ENCODE measurements at places on chromosomes 3 and 15.
A peak's percentile ranks its signal among the peaks of the same experiment; 100 is the strongest.

GRCh38 chr3:155101398-155101797, 21.3 kb downstream of the MME start:
- DNase-seq, result peak; percentile 55

DNA sequence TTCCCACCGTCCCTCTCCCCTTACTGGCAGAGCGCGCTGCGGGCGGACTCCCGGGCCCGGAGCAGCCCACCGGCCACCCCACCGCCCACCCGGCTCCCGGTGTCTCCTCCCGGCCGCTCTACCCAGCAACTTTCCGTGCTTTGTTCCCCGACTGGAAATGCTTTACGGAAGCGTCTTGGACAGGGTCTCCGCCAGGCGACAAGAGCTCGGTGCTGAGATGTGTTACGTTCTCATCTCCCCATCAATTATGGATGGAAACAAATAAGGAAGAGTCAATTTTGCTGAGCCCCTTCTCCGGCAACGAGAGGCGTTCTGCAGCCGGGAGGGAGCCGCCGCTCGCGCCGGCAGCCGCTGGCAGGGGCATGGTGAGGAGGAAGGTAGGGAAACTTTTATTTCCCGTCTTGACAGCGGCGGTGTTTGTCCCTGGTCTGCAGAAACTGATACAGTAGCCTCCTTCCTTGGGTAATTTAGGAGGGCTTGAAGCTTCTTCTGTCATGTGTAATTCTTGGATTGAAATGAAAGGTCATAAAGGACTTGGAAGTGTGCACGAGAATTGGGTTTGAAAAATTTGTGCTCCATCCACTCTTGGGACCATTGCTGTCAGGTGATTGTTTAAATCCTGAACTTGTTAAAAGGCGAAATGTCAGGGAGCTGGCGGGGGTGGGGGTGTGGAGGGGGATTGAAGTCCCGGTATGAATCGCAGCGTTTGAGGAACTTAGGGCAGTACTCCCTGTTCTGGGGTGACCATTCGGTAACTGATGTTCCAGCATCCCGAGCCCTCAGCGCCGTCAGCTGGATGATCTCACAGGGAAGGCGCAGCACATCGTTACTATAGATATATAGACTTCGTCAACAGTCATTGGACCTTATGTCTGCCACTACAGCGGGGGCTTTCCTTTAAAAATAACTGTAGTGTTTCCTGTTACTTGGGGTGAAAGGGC, 1.5 kb downstream of the SEMA6D start:
- DNase-seq, result peak; percentile 36

DNA sequence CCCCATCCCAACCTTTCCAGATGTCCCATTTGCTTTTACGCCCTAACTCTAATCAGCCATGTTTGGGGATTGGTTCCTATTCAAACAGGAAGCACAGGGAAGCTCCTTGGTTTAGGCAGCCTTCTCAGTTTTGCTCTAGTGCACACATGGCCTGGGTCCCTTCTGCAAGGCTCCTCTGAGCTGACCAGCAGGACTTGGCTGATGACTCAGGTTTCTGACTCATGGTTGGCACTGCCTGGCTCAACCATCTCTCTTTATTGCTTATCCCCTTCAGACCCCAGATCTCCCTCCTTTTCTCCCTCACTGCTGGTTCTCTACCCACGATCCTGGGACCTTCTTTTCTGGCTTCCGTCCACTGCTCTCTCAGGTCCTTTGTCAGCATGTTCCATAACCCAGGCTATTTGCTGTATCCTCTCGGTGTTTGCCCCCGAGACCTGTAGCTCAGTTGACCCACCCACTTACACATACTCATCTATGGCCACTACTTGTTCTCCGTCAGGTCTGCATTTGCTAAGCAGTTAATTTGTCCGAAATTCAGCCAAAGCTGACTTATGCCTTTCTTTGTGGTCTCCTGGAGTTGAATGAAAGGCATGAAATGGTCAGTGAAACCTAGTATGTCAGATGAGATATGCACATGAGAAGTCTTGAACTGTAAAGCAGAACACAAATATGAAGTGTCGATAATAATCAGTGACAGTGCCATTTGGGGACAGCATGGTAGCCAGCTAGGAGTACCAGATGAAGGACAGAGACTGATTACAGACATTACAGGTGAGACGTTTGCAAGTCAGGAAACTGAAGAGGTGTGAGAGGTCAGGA, 323.5 kb upstream of the ROPN1 start:
- peak; percentile 30 for DNase-seq

GRCh38 chr3:85922374-85922773, 963.6 kb downstream of the CADM2 start:
- no peak for DNase-seq

DNA sequence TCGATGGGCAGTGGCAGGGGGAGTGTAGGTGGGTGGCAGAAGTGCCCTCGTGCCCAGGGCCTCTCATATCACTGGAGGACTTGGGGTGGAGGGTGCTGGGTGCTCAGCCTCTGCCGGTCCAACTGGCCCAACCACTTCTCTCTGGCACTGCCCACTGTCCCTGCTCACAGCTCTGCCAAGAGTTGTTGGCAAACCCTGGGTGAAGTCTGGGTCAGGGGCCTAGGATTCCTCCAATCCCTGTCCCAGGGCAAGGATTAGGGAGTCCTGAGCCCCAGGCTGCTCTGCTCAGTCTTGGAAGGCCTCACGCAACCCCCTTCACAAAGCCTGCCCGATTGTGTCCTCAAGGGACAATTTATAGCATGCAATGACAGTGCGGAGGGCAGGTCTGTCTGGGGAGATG, 5.2 kb upstream of the PRKCD start:
- DNase-seq, result no peak

GRCh38 chr3:98556164-98557130, 24.7 kb downstream of the GPR15 start:
- no peak for DNase-seq

DNA sequence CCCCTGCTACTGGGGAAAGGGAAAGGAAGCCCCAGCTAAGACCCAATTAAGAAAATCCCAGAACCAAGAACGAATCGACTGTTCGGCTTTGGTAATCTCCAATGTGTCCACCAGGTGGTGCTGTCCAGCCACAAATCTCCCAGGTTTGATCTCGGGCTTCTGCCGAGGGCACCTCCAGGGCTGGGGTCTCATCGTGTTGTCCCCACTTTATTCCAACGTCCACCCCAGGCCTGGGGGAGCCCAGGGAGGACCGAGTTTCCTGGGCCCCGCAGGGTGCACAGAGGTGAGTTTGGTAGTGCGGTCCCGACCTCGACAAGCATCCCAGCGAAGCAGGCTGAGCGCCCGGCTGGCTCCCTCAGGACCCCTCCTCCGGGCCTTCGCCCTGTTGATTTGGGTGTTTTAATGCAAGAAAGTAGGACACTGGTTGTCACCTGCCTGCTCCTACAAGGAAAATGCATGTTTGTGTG, 185.1 kb downstream of the GOLGA6L6 start:
- no peak for DNase-seq

DNA sequence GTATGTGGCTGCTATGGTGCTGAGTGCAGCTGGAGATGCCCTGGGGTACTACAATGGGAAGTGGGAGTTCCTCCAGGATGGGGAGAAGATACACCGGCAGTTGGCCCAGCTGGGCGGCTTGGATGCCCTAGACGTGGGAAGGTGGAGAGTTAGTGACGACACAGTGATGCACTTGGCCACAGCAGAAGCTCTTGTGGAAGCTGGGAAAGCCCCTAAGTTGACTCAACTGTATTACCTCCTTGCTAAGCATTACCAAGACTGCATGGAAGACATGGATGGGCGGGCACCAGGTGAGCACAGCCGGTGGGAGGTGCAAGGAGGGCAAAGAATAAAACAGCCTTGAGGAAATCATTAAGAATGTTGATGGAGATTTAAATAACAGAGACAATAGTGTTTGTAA, 2.9 kb downstream of the ADPRH start:
- DNase-seq, result no peak

GRCh38 chr3:185504636-185505035, 5.8 kb upstream of the TMEM41A start:
- DNase-seq, result no peak

DNA sequence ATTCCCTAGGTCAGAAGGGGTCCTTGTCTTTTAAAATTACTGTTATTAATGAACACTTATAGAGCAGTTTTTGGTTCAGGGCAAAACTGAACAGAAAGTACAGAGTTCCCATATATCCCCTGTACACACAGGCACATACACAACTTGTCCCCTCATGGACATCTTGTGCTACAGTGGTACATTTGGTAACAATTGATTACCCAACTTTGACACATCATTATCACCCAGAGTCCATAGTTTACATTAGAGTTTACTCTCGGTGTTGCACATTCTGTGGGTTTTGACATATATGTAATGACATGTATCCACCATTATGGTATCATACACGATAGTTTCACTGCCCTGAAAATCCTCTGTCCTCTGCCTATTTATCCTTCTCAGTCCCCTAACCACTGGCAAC, 984 bp upstream of the EDC3 start:
- no peak for DNase-seq

GRCh38 chr3:180048103-180048502, 11.4 kb upstream of the PEX5L start:
- DNase-seq, result no peak

DNA sequence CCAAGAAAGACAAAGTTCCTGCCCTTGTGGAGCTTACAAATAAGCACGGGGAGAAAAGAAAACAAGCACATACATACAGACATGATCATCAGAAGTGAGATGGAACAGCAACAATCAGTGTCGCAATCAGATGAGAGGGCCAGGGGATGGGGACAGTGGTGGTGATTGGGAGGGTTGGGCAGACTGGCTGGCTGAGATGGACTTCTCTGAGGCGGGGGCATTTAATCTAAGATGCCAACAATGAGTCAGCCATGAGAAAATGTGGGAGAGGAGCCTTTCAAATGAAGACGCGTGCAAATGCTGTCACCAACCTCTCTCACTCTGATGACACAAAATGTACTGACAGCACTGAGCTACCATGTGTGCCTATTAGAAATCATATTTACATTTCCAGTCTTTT, 81.4 kb downstream of the NCEH1 start:
- peak; percentile 60 for DNase-seq

GRCh38 chr3:184325715-184326369, 11.4 kb downstream of the EIF4G1 start:
- DNase-seq, result no peak

DNA sequence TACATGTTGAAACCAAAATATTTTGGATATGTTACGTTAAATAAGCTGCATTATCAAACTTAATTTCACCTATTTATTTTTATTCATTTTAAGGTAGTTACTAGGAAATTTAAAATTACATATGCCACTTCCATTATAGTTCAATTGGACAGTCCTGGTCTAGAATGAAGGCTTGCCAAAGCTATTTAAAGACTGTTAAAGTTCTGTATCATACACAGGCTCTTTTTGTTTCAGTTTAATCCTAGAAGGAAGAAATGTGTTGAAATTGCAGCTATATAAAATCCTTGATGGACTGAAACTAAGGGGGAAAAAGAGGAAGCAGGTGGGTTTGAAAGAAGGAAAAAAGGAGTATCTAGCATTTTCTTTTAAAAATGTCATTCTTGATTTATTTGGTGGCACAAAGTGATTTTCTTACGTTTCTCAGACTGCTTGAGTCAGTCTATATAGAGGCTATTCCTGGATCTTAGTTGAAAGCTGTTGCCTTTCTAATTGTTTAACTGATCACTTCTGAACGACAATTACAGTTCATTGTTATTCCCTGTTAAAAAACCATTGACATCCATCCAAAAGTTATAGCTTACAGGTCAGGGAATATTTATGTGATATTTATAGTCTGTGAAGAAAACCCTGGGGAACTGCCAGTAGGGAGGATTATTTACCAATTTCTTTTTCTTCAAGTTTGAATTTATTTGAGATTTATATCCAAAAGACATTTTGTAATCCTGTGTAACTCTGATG, 195.0 kb downstream of the RORA start:
- no peak for DNase-seq

GRCh38 chr3:66138336-66139313, 82.2 kb upstream of the SLC25A26 start:
- peak; percentile 74 for DNase-seq

DNA sequence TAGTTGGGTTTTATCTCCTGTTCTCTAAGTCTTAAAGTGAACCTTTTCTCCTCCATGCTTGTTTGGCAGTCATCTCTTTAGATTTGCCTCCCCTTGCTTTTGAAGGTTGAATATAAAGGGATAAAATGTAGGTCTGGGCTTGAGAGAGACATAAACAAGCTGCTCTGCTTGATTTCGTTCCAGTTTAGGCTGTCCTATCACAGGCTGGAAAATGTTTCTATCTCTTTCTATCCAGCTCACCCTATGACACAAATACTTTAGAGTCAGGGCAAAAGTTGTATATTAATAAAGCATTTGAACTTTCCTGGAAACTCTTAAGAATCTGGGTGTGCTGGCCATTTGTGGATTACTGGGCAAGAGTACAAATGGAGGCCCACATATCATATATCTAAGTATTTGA, 29.5 kb upstream of the ZBBX start:
- DNase-seq, result no peak

- no peak for DNase-seq
These were observed 17.3 kb upstream of the SUCNR1 start for GRCh38 chr3:151856118-151856517.

DNA sequence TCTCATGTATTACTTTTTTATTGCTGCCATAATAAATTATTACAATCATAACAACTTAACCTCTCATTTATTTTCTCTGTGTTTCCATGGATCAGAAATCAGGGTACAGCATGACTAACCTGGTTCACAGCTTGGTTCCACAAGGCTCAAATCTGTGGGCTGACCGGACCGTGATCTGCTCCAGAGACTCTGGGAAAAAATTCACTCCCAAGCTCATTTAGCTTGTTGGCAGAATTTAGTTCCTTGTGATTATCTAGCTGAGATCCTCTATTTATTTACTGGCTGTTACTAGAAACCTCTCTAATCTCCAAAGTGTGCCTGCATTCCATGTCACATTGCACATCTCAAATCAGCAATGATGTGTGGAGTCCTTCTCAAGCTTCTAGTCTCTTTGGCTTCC, 386.6 kb downstream of the DIPK2A start:
- DNase-seq, result no peak

GRCh38 chr3:135178566-135178965, 383.5 kb downstream of the EPHB1 start:
- DNase-seq, result no peak

- peak; percentile 28 for DNase-seq
These were observed 145.7 kb upstream of the PLAAT1 start for GRCh38 chr3:193095366-193095765.

Data from fibroblast of skin of right biceps (primary cell).